ENCODE measurements at places on chromosomes 1 and 21.

DNA sequence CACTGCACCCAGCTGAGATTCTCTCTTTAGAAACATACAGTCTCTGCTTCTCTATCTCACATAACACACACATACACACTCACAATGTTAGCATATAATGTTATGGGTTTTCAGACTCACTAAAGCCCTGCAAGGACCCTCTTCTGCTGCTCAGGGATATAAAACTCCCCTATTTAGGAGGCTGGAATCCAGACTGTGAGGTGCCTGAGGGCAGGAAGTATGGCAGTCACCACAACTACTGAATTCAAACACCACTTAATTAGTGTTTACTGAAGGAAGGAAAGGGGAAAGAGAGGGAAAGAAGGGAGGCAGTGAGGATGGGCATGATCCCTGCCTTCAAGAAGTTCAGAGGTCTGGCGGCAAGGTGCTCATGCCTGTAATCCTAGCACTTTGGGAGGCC is 7.8 kb upstream of the CDK18 start:
- no peak for DNase-seq

GRCh38 chr1:19640363-19641316 is 3.5 kb upstream of the NBL1 start:
- DNase-seq: no peak

- no peak for DNase-seq
Observed at GRCh38 chr1:155648207-155649147, 38.5 kb downstream of the MSTO1 start.

- DNase-seq: no peak
Observed at GRCh38 chr1:71787699-71788098, 494.6 kb downstream of the NEGR1 start.

DNA sequence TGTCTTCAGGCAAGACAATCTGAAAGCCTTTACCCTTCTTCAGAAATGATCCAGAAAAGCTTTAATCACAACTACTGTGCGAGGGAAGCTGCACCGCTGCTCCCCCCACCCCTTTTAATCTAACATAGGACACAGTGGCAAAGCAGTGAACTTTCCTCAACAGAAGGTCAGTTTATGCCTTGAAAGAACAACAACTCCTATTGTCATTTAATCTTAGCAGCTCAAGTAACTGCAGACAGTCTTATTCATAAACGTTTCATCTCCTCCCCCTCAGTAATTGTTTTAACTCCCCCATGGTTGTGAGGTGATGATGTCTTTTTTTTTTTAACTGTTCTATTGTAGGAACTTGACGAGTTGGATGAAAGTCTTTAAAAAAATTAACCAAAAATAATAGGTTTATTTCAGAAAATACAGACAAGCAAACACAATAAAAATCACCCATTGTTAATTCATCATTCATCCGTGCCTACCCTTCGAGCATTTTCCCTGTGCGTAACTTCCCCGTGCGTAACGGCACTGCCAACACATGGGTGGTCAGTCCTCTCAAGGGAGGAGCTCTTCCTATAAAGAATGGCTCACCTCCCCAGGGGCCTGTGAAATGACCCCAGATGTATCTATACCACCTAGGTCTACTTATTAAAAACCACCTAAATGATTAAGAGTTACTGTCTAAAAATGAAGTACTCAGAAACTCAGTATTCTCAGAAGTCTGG is 3.3 kb upstream of the ADAR start:
- no peak for DNase-seq

DNA sequence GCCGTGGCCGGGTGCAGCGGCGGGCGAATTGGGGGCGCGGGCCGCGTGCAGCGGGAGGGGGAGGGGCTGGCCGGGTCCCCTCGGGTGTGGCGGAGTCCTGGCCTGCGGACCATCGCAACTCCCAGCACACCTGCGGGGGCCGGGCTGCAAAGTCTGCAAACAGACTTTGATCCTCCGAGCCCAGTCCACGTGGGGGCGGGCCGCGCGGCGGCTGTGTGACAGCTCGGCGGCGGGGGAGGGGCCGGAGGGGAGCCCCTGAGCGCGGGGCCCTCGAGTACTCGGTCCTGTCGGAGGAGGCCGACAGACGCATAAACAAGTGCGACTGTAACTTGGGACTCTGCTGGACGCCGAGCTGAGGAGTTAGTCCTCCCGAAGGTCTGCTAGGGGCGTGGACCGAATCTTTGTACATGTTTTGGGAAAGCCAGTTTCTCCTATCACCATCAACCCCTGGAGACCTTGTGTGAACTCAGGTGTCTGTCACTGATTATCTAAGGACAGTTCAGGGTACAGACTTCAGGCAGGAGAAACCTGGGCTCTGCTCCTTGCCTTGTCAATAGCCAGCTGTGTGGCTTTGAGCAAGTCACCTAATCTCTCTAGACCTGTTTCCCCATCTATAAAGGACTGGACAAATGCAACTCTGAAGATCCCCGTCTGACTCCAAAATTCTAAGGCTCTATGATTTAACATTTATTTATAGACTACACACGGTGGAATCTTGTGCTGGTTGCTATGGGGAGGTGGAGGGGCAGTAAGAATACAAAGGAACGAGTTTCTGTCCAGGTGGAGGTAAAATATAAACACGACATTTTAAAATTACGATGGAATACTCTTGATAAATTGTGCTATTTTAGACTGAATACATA is 710 bp upstream of the SLC30A1 start:
- DNase-seq: no peak

DNA sequence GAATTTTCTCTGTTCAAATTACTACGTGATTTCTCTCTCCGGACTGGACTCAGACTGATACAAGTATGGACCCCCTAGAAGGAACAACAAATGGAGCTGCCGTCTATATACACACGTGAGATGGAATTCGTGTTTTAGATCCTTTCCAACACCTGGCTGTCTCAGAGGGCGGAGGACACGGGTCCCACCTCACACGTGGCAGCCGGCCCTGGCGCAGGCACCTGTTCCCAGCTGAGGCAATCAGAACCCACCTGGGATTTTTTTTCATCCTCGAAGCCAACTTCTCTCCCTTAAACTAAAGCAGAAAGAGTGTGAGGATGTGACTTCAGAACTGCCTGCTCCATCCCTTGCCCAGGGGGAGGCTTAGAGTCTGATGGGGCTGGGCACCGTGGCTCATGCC is 34.1 kb upstream of the SCCPDH start:
- no peak for DNase-seq

- DNase-seq: no peak
Observed at GRCh38 chr1:51621161-51621560, 4.3 kb downstream of the OSBPL9 start.

DNA sequence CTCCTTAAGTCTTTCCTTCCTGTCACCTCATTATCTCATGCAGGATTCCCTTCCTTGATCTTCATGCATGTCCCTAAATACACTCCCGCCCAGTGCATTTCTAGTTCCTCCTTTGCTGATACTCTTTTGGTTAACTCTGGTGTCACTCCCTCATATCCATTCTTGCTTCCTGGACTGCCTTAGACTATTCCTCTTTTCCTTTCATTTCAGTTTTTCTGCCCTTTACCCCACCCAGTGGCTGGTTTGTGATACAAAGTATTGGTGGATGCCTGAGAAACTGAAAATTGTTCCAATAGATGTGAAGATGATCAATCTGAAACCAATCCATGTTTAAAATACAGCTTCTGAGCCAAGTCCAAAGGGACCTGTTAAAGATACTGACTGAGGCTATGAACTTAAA is 553.8 kb upstream of the CAMK1G start:
- no peak for DNase-seq

- DNase-seq: no peak
Observed at GRCh38 chr1:13661539-13661938, 38.4 kb upstream of the PRDM2 start.

DNA sequence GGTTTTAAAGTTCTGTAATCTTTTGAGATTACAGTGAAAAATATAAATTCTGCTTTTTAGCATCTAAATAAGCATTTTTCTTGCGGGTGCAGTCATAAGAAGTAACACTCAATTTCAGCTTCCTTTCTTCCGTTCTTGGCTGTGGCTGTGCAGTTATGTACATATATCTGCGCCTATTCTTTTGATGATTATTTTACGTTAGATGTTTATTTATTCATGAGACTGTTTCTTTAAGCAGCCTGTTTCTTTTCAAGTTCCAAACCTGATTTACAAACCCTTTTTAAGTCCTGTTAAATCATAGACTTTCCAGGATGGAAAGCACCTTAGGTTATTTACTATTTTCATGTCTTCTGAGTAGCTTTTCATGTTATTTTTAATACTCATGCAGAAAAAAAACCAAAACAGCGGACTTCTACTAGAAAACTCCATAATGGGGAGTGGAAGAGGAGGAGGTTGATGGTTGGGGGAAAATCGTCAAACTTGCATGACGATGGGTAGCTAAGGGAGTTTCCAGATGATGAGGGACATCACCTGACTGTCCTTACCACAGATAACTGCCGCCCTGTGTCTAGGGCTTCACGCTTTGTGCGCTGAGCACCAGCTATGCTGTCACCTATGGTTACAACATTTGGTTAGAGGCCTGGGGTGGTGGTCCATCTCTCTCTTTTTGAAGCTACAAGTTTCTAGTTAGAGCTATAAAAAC is 2.6 kb downstream of the PRDM2 start:
- no peak for DNase-seq

- no peak for DNase-seq
Observed at GRCh38 chr1:63628607-63629006, 35.4 kb downstream of the PGM1 start.

DNA sequence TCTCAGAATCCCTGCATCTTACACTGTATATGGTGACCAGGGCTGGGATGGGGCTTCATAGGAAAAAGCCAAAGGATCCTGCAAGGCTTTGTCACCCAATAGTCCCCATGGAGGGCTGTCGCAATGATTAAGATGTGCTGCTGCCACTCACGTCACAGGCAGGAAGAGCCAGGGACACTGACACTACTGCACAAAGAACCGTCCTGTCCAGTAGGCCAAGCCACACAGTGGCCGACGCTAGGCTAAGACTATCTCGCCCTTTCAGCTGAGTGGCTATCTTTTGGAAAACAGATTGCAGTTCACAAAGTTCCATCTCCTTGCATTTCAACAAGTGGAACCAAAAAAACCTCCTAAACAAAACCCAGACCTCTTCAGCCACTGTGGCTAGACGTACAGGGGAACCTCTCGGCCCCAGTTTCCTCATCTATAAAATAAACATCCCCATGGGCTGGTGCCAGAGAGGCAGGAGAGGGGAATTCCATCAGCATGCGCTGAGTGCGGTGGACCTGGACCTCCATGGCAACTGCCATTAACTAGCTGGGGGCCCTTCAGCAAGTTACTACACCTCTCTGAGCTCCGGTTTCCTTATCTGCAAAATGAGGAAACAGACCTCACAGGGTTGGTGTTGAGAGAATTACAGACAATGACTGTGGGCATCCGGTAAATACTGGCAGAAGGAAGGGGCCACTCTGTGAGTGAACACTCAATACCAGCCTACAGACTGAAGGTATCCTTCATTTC is 8.7 kb downstream of the CAPZB start:
- DNase-seq: no peak

DNA sequence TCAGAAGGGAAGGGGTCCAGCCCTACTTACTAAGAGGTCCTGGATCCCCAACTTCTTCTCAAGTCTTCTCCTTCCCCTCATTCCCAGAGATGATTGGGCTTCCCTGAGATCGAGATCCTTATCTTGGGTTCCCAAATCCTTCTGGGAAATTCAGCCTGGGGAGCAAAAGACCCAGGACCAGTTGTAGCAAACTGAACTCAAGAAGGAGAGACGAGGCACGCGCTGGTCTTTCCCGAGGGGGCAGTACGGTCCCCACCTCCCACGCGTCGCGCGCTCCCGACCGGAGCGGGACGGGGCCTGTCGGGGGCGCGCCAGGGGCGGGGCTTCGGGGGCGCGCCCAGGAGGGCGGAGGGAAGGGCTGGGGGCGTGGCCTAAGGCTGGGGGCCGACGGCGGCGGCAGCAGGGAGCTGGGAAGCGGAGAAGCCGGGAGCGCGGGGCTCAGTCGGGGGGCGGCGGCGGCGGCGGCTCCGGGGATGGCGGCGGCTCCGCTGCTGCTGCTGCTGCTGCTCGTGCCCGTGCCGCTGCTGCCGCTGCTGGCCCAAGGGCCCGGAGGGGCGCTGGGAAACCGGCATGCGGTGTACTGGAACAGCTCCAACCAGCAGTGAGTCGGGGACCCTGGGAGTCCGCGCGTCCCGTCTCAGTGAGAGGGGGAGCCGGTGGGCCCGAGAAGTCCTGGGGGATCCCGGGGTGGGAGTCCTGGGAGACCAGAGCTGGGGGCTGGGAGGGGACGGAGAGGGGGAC is at the start of gene EFNA3:
Gene EFNA3, plus strand, starts transcription at position 369 of the 741 bp plus-strand sequence. Its CDS starts 105 bp downstream, at position 474.
- DNase-seq: no peak

- peak; percentile 40 for DNase-seq
Observed at GRCh38 chr1:105793536-105794146, 1262.8 kb upstream of the PRMT6 start.

DNA sequence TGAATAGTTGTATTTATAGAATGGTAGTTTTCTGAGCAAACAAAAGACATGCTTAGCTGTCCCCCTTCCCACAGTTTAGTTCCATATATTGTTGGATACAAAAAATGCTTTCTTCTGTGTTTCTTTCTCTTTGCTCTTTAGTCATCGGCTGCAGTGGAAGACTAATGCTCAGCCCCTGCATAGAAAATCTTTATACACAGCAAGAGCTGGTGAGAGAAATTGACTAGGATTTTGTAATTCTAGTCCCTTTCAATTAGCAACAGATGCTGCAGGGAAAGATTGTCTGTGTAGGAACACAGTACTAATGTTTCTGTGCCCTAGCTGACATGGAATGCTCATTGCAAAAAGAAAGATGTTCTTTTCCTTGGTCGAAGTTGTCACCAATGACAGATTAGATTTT is 200.9 kb downstream of the RPS6KC1 start:
- DNase-seq: no peak

GRCh38 chr1:109765896-109766615 is 2.3 kb upstream of the EPS8L3 start:
- no peak for DNase-seq
